Mesendoderm (in vitro differentiated cells): ENCODE measurements at places on chromosomes 6 and 20.
A peak's percentile ranks its signal among the peaks of the same experiment; 100 is the strongest.

GRCh38 chr6:110029144-110029543, 51.0 kb downstream of the GPR6 start:
- no peak for DNase-seq

- DNase-seq: no peak
Measured at GRCh38 chr6:155351273-155352129, 37.2 kb upstream of the TFB1M start.

GRCh38 chr20:16100111-16100510, 473.1 kb downstream of the KIF16B start:
- no peak for DNase-seq

- DNase-seq: no peak
Measured at GRCh38 chr6:106146852-106147351, 60.8 kb downstream of the PRDM1 start.

GRCh38 chr6:150123645-150124044, 19.2 kb upstream of the PPP1R14C start:
- DNase-seq: no peak

GRCh38 chr6:33453393-33454008, 875 bp upstream of the ZBTB9 start:
- no peak for DNase-seq

GRCh38 chr6:150267686-150268561, 100.9 kb upstream of the IYD start:
- no peak for DNase-seq

DNA sequence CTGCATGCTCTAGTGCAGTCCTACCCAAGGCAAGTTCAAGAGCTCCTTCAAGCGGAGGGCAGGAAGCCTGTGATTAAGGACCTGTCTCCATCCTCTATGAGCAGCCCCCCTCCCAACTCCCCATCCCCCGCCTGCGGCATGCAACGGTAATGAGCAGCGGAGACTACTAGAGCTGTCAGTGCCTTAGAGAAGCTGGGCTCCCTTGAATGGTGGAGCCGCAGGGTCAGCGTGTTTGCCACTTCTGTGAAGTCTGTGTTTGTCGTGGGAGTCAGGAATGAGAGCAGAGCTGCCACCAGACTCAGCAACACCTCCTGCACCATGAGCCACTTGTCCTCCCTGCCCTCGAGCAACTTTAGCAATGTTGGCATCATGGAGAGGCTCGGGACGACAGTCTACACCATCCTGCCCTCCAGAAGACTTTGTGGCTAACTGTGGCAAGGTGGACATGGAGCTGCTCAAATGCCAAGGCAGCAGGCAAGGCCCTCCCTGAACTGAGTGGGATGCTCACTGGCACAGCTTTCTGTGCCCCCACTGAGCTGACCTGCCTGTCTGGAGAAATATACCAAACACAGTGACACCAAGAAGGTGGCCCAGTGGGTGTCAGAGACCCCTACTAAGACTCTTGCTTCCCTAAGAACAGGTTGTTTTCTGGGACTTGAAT, 23.8 kb upstream of the SYNDIG1 start:
- DNase-seq: peak; percentile 63

DNA sequence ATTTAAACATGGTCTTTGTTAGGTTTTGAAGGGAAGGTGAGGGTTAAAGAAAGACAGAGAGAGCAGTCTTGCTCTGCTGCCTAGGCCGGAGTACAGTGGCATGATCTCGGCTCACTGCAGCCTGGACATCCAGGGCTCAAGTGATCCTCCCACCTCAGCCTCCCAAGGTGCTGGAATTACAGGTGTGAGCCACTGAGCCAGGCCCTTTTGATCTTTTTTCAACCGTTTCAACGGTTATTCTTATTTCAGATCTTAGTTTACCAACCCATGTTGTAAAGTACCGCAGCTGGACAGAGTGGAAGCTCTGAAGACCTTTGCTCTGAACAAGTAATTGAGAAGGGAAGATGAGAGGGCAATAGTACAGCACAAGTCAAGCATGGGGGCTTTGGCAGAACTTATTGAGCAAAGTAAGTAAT, 1.2 kb upstream of the SRPK1 start:
- no peak for DNase-seq

DNA sequence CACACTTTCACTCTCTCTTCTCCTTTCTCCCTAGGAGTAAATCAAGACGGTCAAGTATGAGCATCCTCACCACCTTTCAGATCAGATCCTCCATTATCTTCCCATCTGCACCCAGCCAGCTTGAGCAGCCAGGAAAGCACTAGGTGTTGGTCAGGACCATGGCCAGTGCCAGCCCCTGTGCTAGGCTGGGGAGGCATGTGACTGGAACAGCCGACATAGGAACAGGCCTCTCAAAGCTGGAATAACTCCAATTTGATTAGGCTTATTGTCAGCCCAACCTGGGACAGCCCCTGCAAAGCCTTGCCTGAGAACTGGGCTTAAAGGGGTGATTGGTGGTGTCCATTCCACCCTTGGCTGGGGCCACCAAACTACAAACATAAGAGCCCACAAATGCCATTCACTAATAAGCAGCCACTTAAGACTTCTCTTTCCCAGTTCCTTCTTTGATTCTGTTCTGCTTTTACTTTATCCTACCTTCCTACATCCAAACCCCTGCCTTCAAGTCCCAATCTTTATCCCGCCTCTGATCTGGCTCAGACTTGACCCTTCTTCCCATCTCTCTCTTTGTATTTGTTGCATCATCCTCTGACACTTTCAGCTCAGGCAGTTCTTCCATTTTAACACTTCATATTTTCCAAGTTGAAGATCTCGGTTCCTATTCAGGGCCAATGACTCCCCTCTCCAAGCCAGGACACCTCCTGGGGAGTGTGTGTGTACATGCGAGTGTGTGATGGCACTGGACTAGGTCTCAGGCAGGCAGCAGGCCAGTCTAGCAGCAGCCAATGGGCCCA, 4.5 kb upstream of the TREM2 start:
- peak; percentile 63 for DNase-seq

- DNase-seq: no peak
Measured at GRCh38 chr20:18719426-18719825, 94.2 kb upstream of the SCP2D1 start.

DNA sequence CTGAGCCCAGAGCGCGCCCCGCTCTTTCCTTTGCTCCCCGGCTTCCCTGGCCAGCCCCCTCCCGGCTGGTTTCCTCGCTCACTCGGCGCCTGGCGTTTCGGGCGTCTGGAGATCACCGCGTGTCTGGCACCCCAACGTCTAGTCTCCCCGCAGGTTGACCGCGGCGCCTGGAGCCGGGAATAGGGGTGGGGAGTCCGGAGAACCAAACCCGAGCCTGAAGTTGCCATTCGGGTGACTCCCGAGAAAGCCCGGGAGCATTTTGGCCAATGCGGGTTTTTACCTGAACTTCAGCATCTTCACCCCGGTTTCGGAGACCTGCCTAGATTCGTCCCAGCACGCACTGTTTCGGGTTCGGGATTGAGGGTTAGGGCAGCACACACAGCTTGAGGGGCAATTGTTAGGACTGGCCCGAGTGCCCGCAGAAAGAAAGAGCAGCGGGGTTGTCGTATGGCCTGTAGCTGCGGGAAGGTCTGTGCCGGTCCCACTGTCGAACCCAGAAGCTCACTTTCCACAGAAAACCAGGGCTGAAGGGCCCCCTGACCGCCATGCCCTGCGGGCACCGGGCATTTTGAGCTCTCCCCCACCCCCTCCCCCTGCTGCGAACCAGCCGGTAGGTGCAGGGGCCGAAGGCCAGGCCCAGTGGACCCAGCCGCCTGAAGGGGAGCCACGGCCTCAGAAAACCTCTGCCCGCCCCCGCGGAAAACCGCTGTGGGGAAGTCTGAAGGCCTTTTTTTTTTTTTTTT, 2.1 kb downstream of the FOXP4 start:
- no peak for DNase-seq

DNA sequence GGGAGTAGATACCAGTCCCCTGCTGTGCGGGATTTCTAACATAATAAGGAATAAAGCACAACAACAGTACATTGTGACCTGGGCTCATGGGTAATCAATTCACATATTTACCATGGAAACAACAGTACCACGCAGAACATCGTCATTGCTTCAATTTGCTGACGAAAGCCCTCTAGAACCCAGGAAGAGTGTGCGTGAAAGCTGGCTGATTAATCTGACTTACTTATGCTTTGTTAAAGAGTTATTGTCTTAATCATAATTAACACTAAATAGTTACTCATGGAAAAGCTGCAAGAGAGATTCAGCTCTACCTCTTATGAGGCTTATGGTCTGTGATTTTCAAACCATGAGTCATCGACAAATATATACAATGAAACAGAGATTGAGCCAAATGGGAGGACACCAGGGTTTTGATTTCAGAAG, 644.3 kb upstream of the AGPAT4 start:
- no peak for DNase-seq

DNA sequence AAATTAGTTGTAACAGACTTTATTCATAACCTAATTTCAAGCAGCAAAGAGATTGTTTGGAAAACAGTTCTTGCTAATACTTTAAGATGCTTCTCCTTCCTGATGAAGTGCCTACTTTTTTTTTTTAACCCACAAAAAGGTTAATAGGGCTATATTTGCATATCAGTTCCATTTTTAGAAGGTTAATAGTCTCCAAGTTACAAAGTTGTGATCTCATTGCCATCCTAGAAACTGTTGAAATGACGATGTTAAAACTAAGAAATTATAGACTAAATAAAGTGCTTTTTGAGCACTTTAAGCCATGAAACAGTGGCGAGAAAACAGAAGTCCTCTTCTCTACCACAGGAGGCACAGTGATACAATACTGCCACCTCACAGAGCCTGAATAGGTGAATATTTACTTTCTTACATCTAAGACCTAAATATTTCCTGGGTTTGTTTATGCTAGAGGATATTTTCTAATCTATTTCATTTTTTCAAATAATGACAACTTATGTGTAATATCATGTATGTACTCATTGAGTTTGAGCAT, 5.3 kb downstream of the RNF144B start:
- no peak for DNase-seq

DNA sequence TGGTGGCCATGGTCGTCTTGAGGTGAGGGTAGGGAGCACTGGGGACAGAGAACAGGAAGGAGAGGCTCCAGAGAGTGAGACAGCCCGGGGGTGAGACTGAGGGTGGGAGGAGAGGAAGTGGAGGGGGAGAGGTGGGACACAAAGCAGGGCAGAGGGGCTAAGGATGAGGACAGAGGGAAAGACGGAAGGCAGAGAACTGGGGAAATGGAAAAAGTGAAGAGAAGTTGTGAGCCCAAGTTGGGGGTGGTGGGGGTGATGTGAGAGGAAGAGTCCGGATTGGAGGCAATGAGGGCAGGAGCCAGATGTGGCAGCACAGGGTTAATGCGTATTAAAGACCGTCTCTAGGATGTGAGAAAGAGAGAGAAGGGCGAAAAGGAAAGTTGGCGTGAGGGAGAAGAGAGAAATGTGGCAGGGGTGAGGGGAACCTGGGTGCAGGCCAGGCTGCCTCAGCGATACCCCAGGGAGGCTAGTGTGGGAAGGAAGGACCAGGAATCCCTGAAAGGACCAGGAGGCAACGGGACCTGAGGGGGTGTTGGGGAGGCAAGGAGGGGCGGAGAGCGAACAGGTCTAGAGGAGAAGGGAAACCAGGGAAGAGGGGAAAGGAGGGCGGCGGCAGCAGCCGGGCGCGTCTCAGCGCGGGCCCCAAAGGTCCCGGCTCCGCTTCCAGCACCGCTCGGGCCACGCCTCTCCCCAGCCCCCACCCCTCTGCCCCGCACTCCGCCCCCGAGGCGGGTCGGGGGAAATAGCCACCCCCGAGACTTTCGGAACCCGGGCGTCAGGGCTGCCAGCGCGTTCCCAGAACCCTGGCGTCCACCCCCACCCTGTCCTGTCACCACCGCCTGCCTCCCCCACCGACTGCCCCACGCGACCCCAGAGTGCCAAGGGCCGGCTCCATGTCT, at the start of gene PPP1R18:
Gene PPP1R18 (minus strand): TSS at position 637 of the 899 bp plus-strand sequence. CDS start 627 bp downstream, at position 10.
- DNase-seq: peak; percentile 57

GRCh38 chr6:54655162-54655561, 191.4 kb upstream of the FAM83B start:
- DNase-seq: no peak

- peak; percentile 29 for DNase-seq
Measured at GRCh38 chr6:7502743-7503142, 38.7 kb upstream of the DSP start.

DNA sequence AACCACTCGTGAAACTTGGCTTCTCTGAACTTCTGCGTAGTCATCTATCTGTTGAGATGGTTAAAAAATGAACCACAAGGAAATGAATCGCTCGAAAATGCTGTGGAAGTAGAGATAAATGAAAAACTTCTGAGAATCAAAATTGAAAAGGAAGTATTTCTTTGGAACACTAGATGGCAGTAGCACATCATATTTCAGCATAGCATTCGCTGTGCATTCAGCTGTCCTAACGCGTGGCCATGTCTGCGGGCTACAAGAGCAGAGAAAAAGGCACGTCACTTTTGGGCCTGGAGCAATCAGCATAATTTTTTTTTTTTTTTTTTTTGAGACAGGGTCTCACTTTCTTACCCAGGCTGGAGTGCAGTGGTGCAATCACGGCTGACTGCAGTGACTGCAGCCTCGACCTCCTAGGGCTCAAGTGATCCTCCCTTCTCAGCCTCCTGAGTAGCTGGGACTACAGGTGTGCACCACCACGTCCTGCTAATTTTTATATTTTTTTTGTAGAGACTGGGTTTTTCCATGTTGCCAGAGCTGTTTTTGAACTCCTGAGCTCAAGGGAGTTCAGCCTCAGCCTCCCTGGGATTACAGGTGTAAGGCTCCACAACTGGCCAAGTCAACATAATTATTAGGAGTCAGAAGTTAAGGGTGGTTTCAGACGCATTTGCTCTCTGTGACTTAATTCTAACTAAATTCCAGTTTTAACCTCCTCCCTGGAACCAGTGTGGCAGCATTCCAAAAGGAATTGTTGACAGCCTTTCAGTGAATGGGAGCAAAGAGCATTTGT, 8.8 kb upstream of the PERP start:
- peak; percentile 75 for DNase-seq
